ENCODE measurements at places on chromosomes 6 and 20.

DNA sequence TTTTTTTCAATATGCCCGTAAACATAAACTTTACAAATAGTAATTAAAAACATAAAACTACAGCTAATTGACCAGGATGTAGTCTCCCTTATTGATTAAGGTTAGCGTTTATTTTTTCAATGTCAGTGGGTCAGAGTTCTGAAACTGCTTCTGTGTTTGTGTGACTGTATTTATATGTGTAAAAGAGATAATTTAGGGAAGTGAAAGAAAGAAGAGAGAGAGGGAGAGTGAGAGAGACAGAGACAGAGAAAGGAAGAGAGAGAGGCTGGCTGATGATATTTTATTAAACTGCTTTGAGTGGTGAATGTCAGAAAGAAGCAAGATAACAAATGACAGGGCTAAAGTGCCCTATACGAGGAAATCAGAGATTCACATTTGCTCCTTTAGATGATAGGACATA is 266.1 kb upstream of the PTCHD4 start:
- DNase-seq, result no peak

- DNase-seq, result no peak
Measured at GRCh38 chr6:160039441-160039840, 70.6 kb downstream of the IGF2R start.

DNA sequence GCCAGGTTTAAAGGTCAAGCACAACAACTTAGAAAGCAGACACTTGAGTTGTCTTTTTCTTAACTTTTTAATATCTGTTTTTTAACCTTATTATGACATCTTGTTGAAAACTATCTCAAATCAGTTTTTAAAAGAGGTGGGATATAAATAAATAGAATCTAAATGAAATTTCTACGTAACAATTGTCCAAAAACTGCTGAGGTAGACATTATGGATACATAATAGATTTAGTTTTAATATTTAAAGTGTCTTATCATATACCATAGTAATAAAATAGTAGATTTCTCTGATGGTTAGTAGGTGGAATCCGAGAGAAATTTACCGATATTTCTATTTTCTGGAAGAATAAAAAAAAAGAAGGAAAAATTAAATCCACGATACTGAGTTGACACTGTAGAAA is 113.9 kb upstream of the MMS22L start:
- DNase-seq, result no peak

DNA sequence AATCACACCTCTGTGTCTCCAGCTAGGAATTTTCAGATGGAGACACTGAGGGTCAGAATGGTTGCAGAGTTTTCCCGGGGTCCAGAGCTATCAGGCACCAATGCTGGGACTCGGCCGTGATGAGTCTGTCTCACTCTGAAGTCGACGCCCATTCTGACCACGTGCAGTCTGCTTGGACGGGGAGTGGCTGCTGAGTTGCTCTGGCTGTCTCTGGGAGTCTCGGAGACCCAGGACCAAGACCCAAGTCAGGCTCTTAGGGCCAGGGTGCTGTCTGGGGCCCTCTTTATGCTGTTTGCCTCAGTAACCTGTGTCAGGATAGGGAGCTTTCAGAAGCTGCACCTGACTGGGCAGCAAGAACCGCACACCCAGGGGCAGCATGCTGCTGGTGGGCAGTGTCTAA is 4.6 kb downstream of the IP6K3 start:
- peak; percentile 34 for DNase-seq

- DNase-seq, result no peak
Measured at GRCh38 chr6:35544769-35545361, 32.2 kb upstream of the TULP1 start.

DNA sequence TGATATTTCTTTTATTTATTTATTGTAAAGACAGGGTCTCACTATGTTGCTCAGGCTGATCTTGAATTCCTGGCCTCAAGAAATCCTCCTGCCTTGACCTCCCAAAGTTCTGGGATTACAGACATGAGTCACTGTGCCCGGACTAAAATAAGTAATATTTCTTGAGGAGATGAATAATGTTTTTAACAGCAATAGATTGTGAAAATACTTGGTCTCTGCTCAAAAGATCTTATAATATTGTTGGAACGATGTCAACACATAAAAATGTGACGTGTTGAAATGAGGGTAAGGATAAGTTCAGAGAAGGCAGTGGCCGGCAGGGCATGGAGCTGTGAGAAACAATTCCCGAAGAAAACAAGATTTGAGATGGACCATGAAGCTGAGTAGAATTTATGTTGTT is 178.7 kb downstream of the GJA1 start:
- no peak for DNase-seq

GRCh38 chr20:25090492-25091429 is 8.8 kb upstream of the VSX1 start:
- DNase-seq, result no peak

GRCh38 chr6:88825856-88826255 is 137.6 kb downstream of the RNGTT start:
- DNase-seq, result no peak

DNA sequence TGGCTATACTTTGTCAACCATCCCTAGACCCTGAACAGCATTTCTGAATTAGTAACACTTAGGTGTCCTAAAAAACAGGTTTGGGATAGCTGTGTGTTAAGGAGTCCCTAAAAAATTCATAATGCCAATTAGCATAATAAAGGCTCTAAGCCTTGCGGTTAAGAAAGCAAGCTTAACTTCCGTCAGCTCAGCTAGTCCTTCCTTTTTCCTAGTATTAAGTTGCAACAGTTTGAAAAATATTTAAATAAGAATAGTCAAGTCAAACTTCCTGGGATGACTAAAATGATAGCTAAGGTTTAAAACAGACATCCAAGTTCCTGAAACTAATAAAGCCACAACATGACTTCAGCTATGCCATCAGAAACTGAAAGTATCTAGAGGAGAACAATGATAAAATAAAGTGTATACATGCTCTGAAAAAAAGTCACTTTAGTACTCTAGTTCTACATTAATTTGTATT is 3.5 kb downstream of the AKIRIN2 start:
- no peak for DNase-seq

DNA sequence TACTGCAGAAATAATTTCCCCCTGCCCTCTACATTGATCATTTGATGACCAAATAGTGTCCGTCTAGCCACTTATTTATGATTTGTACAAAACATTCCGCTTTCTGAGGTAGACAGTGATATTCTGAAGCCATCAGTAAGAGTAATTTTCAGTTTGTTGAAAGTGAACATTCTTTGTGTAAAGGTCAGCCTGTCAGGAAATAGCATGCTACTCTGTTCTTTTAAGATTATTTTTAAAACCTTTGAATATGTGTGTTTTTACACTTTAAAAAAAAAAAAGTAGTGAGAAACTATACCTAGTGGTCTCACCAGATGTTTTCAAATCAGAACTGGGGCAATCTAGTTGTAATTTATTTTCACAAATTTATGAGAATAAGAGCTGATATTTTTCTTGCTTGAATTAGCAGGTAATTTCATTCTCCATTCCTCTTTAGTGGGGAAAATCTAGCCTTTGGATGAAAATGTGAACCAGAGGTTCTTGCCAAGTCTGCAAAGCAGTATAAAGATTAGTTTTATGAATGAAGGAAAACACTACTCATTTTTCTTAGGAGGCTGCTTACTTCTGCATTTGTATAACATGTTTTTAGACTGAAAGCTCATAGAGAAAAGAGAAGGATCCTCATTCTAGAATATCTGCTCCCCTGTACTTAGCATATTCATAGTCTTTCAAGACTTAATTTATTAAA is 12.1 kb upstream of the REV3L start:
- DNase-seq, result no peak

DNA sequence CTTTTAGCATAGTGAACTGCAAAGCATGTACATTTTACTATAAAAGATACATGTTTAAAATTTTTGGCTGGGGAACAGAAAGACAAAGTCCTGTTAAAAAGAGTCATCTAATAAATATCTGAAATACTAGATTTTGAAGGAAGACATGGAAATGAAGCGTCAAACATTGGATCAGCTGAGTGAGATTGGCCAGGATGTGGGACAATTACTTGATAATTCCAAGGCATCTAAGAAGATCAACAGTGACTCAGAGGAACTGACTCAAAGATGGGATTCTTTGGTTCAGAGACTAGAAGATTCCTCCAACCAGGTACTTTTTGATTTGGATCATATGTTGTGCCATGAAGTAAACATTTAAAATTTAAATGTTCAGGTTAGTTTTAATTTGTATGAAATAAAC is 162.3 kb downstream of the UTRN start:
- peak; percentile 44 for DNase-seq

DNA sequence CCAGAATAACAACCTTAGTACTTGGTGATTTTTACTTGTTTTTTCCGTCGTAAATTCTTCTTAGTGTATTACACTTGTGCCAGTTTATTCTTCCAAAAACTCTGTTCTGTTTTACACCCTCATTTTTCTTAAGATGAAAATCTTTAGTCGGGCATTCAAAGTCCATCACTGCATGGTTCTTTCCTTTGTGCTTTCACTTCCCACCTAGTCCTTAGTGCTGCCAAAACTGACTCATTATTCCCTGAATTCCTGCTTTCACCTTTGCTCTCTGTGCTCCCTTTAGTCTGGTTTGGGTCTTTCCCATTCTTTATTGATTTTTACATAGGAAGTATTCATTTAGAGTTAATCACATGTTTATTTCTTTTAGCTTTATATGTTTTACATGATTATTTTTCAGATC is 3.3 kb downstream of the TRMT11 start:
- no peak for DNase-seq

- no peak for DNase-seq
Measured at GRCh38 chr20:23879328-23879798, at the start of gene CST5. CST5 (minus strand) TSS chr20:23879748; CDS start chr20:23879676, 72 bp downstream.

- DNase-seq, result no peak
Measured at GRCh38 chr20:61118429-61119224, 133.4 kb upstream of the CDH4 start.

DNA sequence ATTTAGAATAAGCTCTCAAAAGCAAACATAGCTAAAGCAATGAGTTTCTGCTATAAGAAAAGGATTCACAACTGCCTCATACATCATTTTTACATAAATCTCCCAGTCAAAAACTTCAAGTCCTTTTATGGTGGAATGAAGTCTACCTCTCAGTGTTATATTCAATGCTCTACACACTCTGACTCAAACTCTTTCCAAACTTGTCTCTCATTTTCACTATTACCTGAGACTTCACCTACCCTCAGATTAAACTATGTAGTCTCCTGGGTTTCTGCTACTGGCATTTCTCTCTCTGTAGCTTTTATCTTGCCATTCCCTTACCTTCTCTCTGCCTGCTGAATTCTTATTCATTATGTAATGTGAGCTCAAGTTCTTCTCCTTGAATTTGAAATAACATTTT is 11.4 kb downstream of the KIAA0408 start:
- DNase-seq, result no peak

DNA sequence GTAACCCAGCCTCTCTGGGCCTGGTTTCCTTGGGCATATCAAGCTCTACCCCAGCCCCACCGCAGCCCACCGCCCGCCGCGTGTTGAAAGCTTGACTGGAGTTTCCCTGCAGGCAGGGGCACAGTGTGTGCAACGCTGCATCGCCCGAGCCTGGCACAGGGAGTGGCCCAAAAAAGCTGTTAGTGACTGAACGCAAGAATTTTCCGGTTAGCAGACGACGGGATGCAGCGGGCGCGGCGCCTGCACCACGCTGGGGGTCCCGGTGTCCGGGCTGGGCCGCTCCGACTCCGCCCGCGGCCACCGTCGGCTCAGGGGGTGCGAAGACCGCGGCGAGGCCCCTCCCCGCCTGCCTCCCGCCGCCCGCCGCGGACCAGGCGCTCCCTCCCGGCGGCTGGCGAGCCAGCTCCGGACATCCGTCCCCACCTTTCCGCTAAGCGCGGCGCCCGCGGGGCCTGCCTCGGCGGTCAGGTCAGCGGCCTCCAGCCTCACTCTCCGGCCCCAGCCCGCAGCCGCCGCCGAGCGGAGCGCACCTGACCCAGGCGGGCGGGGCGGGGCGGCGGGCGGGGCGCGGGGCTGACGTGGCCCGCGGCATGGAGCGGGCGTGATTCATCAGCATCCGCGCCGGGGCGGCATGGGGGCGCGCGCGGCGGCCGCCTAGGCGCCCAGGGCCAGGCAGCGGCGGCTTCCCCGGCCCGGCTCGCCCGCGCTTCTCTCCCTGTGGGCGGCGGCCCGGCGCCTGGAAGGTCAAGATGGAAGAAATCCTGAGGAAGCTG is at the start of gene ARFGEF3:
Gene ARFGEF3 (plus strand): TSS at position 602 of the 773 bp plus-strand sequence. CDS start 148 bp downstream, at position 750.
- peak; percentile 83 for DNase-seq

- peak; percentile 44 for DNase-seq
Measured at GRCh38 chr6:53628354-53629119, 37.0 kb downstream of the KLHL31 start.

GRCh38 chr20:2042400-2042799 is 48.5 kb upstream of the PDYN start:
- peak; percentile 83 for DNase-seq

GRCh38 chr20:57397693-57398108 is 6.5 kb downstream of the RBM38 start:
- DNase-seq, result no peak

DNA sequence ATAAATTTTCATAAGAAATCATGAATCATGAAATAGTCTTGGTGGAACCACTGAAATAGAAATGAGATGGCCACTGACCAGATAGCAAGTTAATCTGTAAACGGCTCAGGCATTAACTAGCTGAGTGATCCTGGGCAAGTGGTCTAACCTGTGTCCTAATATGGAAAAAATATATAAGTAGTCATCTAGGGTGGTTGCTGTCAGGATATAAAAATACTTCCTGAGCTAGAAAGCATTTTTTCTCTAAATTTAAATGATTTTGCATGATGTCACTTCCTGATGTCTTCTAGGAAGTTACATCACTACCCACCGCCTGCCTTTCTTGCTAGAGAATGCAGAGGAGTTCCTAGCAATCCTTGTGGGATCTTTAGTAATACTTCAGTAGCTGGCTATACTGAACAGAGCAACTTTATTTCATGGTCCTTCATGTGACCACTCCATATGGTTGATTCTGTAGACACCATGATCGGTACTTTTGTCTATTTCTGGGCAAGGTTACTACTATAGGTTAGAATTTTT is 228.1 kb upstream of the CEP162 start:
- DNase-seq, result no peak

- no peak for DNase-seq
Measured at GRCh38 chr6:131789219-131789618, 18.6 kb upstream of the ENPP1 start.

DNA sequence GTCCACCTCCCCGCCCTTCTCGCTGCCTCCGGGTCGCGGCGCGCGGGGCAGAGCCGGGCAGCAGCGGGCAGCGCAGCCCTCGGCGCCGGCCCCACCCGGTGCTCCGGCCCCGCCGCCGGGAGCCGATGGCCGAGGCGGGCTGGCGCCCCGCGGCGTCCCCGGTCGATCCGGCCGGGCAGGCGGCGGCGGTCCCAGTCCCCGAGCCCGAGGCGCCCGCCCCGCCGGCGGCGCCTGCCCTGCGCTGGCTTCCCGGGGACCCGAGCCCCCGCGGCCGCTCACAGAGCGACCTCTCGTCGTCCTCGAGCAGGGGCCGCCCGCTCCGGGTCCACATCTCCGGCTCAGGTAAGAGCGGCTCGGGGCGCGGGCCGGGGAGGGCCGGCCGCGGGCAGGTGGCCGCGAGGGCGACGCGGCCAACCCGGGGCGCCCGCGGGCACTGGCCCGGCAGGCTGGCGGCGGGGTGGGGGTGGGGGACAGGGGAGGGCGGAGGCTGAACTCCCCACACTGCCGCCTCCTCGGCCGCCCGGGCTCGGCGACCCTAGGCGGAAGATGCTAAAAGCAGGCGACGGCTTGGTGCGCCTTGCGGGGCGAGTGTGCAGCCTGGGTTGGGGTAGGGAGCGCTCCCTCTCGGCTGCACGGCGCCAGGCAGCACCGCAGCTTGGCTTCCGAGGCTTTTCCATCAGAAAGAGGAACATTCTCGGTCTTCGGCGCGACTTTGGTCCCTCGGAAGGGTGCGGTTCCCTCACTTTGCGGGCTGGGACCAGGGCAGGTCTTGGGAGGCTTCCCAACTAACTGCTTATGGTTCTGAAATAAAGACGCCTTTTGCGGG is 25.6 kb upstream of the FUCA2 start:
- DNase-seq, result peak; percentile 81

- DNase-seq, result peak; percentile 90
Measured at GRCh38 chr6:106591111-106591825, 38.0 kb downstream of the RTN4IP1 start.

All from AG20443 (cell line).